GM23248 (cell line): ENCODE measurements at places on chromosomes 5 and 9. TPM values are rescaled to one million over a fixed set of nuclear protein-coding genes. Genes with fewer than 3 reads are reported as not detected.

DNA sequence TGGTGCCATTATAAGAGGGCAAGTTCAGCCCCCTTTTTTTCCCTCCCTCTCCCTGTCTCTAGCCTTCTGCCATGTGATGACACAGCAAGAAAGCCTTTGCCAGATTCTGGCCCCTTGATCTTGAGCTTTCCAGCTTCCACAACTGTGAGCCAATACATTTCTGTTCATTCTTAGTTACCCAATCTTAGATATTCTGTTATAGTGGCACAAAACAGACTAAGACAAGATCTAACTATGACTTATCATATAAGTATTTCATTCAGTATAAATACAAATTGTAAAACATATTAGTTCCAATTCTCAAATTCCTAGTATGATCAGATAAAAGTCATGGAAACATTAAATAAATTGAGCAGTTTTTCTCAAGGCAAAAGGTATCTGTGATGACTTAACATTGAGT is 276.3 kb downstream of the COX7C start:
- DNase-seq = peak; percentile 10

GRCh38 chr5:65812648-65813047 is 90.6 kb downstream of the NLN start:
- no peak for DNase-seq

DNA sequence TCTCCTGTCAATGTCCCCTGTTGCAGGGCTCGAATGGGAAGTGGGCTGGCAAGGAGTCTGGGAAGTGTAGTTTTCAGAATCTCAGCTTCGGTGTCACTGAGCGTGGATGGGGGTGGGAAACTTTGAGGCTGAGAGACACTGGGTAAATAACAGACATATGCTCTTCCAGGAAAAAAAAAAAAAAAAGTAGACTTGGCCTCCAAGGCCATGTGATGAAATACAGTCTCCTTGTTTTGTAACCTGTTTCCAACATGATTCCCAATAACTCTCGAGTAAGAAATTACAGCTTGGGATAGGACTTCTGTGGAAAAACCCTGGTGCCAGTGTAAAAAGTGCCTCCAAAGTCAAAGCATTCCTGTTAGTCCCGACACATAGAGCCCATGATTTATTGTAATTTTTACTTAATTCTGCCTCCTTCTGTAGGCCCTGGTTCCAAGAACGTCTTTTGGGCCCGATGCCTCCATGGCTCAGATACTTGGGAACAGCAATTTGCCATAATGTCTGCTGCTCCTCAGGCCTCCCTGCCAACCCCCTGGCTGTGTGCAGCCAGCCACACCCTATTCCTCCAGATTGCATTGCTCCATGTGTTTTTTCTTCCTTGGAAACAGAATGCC is 119.5 kb upstream of the TNC start:
- peak; percentile 24 for DNase-seq

DNA sequence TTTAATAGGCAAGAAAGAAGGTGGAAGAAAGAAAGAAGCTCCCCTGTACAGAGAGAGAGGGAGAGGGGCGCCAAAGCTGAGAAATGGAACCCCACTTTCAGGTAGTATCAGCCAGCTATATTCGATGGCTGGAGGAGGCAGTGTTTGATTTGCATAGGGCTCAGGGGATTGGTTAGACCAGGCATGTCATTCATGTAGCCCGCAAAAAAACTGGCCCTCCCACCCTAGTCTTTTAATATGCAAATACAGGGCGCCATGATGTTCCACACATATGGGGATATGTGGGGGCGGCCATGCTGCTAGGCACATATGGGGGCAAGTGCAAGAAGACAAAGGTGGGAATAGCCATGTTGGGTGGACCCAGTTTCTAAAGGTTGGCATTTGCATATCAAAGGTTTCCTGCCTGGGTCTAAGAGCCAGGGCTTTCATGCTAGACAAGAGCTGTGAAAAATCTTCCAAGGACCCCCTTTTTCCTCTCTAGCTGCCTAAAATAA is 174.4 kb upstream of the ADRA1B start:
- DNase-seq = no peak

DNA sequence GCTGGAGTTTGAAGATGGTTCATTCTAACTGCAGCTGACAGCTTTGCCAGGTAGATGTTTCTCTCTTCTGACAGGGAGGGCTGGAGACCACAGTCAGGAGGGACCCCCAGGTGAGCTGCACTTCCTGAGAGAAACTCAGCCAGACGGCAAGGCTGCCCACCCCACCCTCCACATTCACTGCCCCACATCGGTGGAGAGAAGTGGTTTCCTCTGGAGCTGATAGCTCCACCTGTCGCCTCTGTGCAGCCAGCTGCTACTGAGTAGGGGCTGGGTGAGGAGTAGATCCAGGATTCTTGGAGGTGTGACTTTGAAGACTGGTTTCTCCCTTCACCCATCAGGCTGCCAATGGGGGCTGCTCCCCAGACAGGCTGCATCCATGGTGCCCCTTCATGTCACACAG is 175.0 kb downstream of the CARTPT start:
- no peak for DNase-seq

GRCh38 chr5:129593525-129593924 is 133.4 kb downstream of the ADAMTS19 start:
- DNase-seq = no peak

- DNase-seq = no peak
These were observed 306 bp downstream of the TRUB2 start for GRCh38 chr9:128321879-128322403.

- DNase-seq = peak; percentile 65
These were observed 33.9 kb downstream of the PTBP3 start for GRCh38 chr9:112299514-112299913.

- DNase-seq = peak; percentile 48
These were observed 842 bp downstream of the TMED7 start for GRCh38 chr5:115624994-115625393.

GRCh38 chr5:127471211-127471610 is 46.2 kb upstream of the PRRC1 start:
- DNase-seq = no peak

- DNase-seq = no peak
These were observed 166.4 kb upstream of the TLX3 start for GRCh38 chr5:171142617-171143016.

- no peak for DNase-seq
These were observed 11.1 kb upstream of the PAIP1 start for GRCh38 chr5:43567967-43568366.

GRCh38 chr9:83405759-83406158 is 132.4 kb downstream of the FRMD3 start:
- peak; percentile 18 for DNase-seq

GRCh38 chr5:84437673-84438315 is 53.1 kb upstream of the EDIL3 start:
- DNase-seq = peak; percentile 76

DNA sequence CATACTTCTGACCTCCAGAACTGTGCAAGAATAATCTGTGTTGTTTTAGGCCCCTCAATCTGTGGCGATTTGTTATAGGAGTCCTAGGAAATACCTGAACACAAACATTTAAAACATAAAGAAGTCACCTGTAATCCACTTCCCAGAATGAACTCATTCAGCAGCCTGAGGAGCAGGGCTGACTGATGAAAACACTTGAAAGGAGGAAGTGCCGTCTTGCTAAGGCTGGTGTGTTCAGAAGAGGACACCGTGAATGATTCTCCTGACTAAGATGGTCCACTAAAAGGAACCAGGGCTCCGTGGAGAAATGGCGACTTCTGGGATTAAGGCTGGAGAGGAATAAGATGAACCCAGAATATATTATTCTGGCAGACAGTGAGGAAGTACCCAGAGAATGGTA is 18.7 kb upstream of the MARCHF6 start:
- DNase-seq = no peak

- no peak for DNase-seq
These were observed 339.9 kb downstream of the ASTN2 start for GRCh38 chr9:117074784-117075520.

DNA sequence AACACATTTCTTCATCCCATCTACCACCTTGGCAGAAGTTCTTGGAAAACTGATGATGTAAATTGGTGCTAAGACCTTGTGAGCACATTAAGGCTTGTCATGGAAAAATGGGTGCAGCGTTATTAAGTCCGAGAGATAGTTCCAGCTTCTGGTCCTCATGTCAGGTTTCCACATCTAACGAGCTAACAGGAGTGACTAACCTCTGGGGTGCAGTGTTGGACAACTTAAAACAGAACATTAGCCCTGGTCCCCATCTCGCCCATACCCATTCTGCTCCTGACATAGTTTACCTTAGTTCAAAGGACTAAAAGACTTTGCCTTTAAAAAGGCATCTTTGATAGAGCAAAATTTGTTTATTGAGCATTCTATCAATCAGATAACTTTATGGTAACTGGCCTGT is 128.0 kb downstream of the SLC1A3 start:
- DNase-seq = peak; percentile 60

GRCh38 chr9:89838621-89839020 is 233.8 kb downstream of the GADD45G start:
- DNase-seq = no peak

DNA sequence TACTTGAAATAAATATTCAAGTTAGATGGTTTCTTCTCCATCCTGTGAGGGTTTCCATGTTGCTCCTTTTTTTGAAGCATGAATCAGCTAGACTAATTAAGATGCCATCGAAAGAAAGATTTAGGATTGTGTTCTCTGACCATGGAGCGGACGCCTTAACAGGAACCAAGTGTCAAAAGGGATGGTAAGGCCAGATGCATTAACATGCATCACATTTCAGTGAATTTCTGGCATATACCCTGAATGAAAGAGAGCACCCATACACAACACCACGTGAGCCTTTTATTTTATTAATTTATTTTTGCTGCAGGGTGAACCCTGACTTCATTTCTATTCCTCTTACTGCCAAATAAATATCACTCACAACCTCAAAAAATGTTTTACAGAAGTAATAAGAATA is 1045.3 kb upstream of the ARRDC3 start:
- no peak for DNase-seq

GRCh38 chr5:111453295-111453694 is 59.0 kb downstream of the STARD4 start:
- DNase-seq = peak; percentile 59

GRCh38 chr5:58191443-58191842 is 268.4 kb downstream of the PLK2 start:
- DNase-seq = no peak

DNA sequence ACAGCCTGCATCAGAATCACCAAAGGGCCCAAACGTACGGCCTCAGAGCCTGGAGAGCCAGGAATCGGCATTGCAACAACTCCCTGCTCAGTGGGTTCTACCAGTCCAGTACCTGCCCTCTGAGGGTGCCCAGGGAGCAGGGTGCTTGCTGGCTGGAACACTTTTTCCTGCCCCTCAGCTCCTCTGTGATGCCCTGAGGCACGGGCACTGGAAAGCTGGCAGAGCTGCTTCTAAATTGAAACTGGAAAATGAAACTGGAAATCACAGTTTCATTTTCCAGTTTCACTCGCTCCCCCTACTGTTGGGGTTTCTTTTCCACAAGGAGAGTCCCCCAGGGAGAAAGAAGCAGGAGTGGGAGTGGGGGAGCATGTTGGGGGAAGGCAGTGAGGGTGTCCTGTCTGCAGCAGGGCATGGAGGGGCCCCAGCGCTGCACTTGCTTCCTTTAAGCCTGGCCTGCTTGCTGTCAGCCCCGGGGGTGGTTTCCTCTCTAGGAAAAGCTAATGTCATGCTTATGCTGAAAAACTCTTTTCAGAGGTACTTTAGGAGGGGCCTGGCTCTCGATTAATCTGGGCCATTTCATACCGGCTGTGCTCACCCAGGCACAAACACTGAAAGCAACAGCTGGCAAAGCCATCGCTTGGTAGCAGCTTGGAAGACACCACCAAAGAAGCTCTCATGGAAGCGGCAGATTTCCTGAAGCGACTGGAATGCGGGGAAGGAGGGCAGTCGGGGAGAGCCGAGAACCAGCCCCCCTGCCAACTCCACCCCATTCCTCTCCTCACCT is 26.2 kb downstream of the IRF1 start:
- peak; percentile 57 for DNase-seq

DNA sequence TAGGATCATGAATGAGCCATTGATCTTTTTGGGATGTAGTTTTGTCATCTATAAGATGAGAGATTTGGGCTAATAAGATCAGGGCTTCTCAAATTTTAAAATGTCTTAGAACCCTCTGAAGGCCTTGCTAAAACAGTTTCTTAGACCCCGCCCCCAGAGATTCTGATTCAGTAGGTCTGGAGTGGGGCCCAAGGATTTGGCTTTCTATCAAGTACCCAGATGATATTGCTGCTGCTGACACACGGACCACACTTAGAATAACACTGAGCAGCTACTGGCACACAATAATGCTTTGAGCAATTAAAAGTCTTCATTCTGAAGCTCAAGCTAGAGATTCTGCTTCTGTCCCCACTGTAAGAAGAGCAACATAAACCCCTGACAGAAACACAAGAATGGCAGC is 216.7 kb downstream of the SMARCA2 start:
- DNase-seq = peak; percentile 87

DNA sequence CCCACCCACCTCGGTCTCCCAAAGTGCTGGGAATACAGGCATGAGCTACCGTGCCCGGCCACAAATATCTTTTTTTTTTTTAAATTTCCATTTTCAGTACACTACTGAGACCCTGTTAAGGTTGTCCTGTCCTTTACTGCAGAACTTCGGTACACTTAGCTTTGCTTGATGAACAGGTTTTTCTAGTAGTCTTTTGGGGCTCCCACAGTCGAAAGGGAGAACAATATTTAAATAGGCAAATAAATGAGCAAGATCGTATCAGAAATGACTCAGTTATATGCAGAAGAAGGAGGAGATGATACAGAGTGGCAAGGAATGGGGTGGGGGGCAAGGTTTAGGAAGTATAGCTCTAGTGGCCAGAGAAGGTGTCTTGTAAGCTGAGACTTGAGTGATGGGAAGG is 52.7 kb downstream of the MSX2 start:
- no peak for DNase-seq

- no peak for DNase-seq
These were observed 8.5 kb upstream of the LURAP1L start for GRCh38 chr9:12766357-12766756.

The SOX30 gene
- total RNA-seq = not detected in 2 replicates

The SPARC gene
- total RNA-seq = 5,563 and 6,520 TPM in 2 replicates

The PCDHAC2 gene
- total RNA-seq = not detected in 2 replicates

The IL9 gene
- total RNA-seq = not detected in 2 replicates

The CTXN3 gene
- total RNA-seq = not detected in 2 replicates

The MYO10 gene
- total RNA-seq = 43.2 and 49.1 TPM in 2 replicates

The TSSK1B gene
- not detected in 2 replicates for total RNA-seq

The SUSD3 gene
- 0.43 and 0.63 TPM in 2 replicates for total RNA-seq

The MZB1 gene
- not detected in 2 replicates for total RNA-seq

The CDC20B gene
- not detected in 2 replicates for total RNA-seq

The LHX3 gene
- total RNA-seq = not detected in 2 replicates

The ARL14EPL gene
- not detected in 2 replicates for total RNA-seq

The EPB41L4B gene
- 0.76 and 1.0 TPM in 2 replicates for total RNA-seq

The CEL gene
- total RNA-seq = 0.22 TPM in 1 of 2 replicates, not detected in the other

The CNTLN gene
- 7.0 and 7.2 TPM in 2 replicates for total RNA-seq

The NRG2 gene
- total RNA-seq = not detected in 2 replicates
